Aorta (tissue), 5 donors: ENCODE measurements at places on chromosomes 2 and 18. TPM values are rescaled to one million over a fixed set of nuclear protein-coding genes. Genes with fewer than 3 reads are reported as not detected.

- no peak for DNase-seq
Measured at GRCh38 chr2:191167766-191168165, 17.0 kb upstream of the STAT4 start.

DNA sequence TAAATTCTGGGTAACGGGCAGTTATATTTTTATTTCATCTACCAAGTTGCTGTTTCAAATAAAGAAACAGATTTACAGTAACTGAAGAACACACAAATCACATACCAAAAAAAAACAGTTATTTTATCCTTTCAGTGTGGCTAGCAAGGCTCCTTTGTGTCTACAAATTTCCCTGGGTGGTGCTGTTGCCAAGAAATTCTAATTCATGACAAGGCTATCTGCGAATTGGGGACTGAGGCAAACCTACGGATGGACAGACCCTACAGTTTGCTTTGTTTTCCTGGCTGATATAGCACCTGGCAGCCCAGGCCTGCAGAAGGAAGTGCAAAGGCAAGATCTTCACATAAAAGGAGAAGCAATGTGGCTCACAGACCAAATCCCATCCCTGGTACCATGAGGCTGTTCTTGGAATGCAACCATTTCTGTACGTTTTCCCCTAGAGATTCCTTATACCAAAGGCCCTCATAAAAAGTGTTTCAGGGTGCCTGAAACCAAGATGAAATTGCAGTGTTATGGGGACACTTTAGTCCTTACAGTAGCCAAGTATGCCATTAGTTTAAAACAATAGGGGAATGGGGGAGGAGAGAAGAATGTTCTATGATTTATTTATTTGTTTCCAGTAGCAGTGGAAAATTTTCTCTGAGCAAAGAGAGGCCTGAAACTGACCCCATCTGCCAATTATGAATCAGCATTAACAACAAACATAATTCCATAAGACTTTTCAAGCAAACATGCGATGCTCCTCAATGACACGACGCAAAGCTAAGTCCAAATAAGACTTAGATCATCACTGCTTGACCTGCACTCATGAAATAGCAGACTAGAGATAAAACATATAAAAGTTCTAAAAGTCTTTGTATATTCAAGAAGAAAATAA lies 4.3 kb downstream of the KLF7 start:
- no peak for DNase-seq

The SIX3 gene
- not detected for total RNA-seq

DNA sequence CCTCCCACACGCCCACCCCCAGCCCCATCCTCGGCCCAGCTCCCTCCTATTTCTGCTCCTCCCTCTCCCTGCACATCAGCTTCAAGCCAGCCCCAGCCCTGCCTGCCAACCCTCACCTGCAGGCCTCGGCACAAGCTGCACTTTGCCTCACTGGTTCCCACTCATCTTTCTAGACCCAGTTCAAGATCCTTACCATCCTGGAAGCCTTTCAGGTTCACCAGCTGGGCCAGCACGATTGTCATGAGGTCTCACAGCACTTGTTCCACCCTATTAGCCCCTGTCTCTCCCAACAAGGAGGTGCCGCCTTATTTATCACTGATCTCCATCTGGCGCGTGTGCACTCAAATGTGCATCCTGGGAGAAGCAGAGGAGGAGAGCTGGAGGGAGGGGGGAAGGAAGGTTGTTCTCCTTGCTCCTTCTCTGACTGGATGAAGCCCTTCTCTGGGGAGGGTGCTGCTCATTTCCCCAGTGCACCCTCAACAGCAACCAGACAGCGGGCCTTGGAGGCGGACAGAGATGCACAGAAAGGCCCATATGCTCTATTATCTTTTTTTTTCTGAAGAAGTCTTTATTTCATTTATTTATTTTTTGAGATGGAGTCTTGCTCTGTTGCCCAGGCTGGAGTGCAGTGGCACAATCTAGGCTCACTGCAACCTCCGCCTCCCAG lies 15.5 kb upstream of the BIN1 start:
- DNase-seq, result no peak

GRCh38 chr2:135743860-135744259 lies 2.2 kb downstream of the UBXN4 start:
- DNase-seq, result no peak

GRCh38 chr2:16728351-16729136 lies 62.9 kb upstream of the CYRIA start:
- DNase-seq, result no peak

GRCh38 chr18:39751921-39752320 lies 2186.3 kb upstream of the CELF4 start:
- no peak for DNase-seq

- no peak for DNase-seq
Measured at GRCh38 chr18:2480536-2480935, 90.8 kb downstream of the METTL4 start.

- no peak for DNase-seq
Measured at GRCh38 chr2:223442847-223443246, 159.3 kb downstream of the SCG2 start.

The EFR3B gene
- total RNA-seq, result 1.3 TPM

The CYTIP gene
- total RNA-seq, result 10.0 TPM

- no peak for DNase-seq
Measured at GRCh38 chr2:206804326-206804725, 38.9 kb downstream of the FASTKD2 start.
